Fibroblast of skin of left biceps (primary cell): ENCODE measurements at places on chromosomes 2 and 18.

DNA sequence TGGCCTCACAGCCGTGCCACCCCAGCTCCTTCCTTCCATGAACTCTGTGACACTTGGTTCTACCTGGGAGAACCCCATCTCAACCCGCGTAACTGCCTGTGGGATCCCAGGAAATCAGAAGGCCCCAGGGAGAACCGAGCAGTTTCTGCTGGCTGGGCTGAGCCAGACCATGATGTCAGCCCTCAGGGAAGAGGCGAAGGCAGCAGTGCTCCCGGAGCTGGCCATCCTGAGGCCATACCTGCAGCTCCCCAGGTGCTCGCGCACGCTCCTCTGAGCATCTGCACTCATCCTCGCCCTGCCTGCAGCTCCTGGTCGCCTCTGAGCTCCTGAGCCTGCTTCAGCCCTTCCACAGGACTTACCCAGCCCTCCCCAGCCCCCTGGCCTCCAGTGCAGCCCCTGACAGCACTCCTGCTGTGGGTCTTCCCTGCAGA, 186.1 kb downstream of the SEPTIN10 start:
- no peak for DNase-seq

GRCh38 chr2:212595036-212595654, 56.5 kb upstream of the ERBB4 start:
- DNase-seq = no peak

GRCh38 chr2:58261209-58261608, 20.1 kb upstream of the FANCL start:
- DNase-seq = no peak

GRCh38 chr18:28768791-28769768, 592.1 kb upstream of the CDH2 start:
- peak; percentile 52 for DNase-seq
